ENCODE measurements at places on chromosomes 16 and 17.

DNA sequence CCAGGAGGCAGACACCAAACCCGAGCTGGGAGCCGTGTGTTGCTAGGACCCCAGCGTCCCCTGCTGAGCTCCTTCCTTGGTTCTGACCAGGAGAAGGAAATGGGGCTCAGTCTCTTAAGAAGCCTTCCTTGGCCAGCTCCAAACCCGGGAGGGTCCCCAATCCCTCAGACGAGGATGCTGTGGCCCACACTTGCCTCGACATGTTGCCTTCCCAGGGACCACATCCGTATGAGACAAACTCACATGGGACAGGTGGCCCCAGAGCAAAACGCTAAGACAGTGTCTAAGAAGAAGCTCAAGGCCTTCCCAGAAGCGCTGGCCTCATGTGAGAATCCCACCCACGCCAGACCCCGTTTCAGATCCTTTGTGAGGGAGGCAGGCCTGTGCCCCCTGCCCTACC is 19.8 kb downstream of the LGALS9 start:
- no peak for DNase-seq

- no peak for DNase-seq
Observed at GRCh38 chr16:17101646-17102045, 369.1 kb downstream of the XYLT1 start.

DNA sequence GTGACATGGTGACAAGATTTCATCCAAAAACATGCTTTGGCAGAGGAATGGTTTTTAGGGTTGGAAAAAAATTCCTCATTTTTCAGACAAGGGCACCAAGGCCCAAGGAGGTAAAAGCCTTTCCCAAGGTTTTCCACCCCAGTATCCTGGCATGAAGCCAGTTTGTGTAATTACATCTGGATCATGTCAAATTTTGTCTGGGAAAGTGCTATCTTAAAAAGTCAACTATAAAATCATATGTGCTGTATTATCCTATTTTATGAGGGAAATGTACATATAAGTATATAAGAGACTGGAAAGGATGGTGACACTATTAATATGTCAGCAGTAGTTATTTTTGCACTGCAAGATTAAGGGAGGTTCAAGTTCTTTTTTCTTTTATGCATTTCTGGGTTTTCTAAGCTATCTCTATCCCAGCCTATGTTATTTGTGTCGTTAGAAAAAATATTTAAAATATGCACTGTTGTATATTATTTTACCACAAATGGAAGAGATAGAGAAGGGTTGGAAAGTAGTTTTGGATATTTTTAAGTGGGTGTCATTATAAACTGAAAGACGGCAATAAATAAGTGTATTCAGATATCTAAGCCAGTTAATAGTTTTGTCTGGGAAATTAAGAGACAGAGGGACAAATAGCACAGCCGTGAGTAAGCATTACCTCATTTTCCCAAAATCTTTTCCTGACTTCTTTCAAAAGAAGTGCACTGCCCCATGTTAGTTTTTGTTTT is 13.5 kb upstream of the FBXO47 start:
- DNase-seq, result no peak

GRCh38 chr17:80848449-80849102 is 143.1 kb upstream of the CHMP6 start:
- no peak for DNase-seq

DNA sequence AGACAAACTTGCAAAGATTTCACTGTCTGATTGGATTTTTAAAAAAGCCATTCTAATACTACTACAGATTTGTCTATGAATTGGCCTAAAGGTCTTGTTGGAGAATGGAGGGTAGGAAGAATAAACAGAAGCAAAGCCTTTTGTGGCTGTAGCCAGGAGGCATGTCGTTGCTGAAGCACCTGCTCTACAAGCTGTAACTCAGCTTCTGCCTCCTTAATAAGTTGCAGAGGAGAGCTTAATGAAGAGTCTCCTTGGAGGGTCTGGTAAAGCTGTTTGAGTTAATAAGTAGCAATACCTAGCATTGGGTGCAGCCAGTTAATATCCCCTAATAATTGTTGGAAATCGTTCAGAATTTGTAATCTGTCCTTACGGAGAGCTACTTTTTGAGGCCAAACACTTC is 10.0 kb upstream of the ZNF689 start:
- no peak for DNase-seq

DNA sequence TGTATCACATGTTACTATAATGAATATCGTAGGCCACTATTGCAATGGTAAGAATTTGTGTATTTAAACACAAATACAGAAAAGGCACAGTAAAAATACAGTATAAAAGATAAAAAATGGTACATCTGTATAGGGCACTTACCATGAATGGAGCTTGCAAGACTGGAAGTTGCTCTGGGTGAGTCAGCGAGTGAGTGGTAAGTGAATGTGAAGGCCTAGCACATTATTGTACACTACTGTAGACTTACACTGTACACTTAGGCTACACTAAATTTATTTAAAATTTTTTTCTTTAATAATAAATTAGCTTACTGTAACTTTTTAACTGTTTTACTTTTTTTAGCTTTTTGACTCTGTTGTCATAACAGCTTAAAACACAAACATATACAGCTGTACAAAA is 42.5 kb downstream of the AKAP10 start:
- no peak for DNase-seq

GRCh38 chr16:87066133-87067002 is 250.8 kb downstream of the C16orf95 start:
- DNase-seq, result no peak
